ENCODE measurements at places on chromosomes 11 and 22. TPM values are rescaled to one million over a fixed set of nuclear protein-coding genes. Genes with fewer than 3 reads are reported as not detected.

- H3K27me3 ChIP-seq = no peaks in the 10 kb centered on the region
- H3K4me1 ChIP-seq = peaks cover 52% of the 10 kb centered on the region
- no peak for DNase-seq
These were observed 33.4 kb downstream of the SIK2 start for GRCh38 chr11:111635706-111636045.

GRCh38 chr11:86517557-86517956, 142.9 kb downstream of the CCDC81 start:
- H3K36me3 ChIP-seq = no peaks in the 10 kb centered on the region
- DNase-seq = no peak
- H3K4me1 ChIP-seq = no peaks in the 10 kb centered on the region
- H3K27me3 ChIP-seq = no peaks in the 10 kb centered on the region
- H3K27ac ChIP-seq = no peak overlapping the region

DNA sequence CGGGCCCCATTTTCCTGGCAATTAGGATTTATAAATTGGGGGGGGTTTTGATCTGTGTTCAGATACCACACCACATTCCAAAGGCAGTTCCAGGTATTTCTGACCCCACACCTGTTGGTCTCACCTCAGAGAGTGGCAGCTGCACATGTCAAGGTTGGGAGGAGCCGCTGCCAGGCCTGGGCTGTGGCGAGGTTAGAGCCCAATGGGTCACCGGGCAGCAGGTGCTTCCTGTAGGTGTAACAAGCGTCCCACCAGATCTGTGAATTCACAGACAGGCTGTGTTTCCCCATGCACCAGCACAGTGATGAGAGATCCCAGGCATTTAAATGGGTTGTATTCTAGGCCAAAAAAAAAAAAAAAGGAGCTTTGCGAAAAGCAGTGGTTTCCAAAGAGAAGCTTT, 58.6 kb downstream of the CABIN1 start:
- H3K4me3 ChIP-seq = no peak overlapping the region
- H3K27me3 ChIP-seq = no peaks in the 10 kb centered on the region
- no peak for DNase-seq

VPREB1 gene
- total RNA-seq = not detected

- H3K36me3 ChIP-seq = peaks cover 38% of the 10 kb centered on the region
- DNase-seq = no peak
- no peak overlapping the region for H3K27ac ChIP-seq
- H3K4me3 ChIP-seq = no peak overlapping the region
These were observed 7.0 kb downstream of the THRSP start for GRCh38 chr11:78070621-78071020.

GRCh38 chr11:123578778-123579481, 75.5 kb downstream of the SCN3B start:
- no peaks in the 10 kb centered on the region for H3K36me3 ChIP-seq
- H3K4me3 ChIP-seq = no peak overlapping the region
- peaks cover 71% of the 10 kb centered on the region for H3K27me3 ChIP-seq
- peaks cover 19% of the 10 kb centered on the region for H3K4me1 ChIP-seq
- DNase-seq = no peak

DNA sequence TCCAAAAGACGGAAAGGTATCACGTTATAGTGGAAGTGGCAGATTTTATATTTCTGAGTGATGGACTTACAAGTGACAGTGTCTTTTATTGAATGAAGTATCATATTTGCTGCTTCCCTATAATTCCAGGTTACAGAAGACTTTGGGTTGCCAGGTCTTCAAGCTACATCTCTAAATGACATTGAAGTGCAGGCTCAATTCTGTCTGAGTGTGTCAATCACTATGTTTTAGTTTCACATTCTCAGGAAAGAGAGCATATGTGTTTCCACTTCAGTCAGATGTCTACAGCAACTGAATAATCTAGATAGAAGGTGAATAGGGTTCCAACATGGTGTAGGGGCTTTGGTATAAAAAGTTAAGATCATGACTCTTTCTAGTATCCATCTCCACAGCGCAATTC, 492.7 kb upstream of the API5 start:
- H3K36me3 ChIP-seq = no peaks in the 10 kb centered on the region
- no peak overlapping the region for H3K27ac ChIP-seq
- no peak overlapping the region for H3K4me3 ChIP-seq
- no peak for DNase-seq
- H3K27me3 ChIP-seq = no peaks in the 10 kb centered on the region
- no peaks in the 10 kb centered on the region for H3K4me1 ChIP-seq

GGTLC3 gene
- not detected for total RNA-seq

PEX16 gene
- 34.5 TPM for total RNA-seq

- H3K4me3 ChIP-seq = no peak overlapping the region
- no peak overlapping the region for H3K27ac ChIP-seq
- H3K36me3 ChIP-seq = no peaks in the 10 kb centered on the region
- H3K4me1 ChIP-seq = no peaks in the 10 kb centered on the region
- no peaks in the 10 kb centered on the region for H3K27me3 ChIP-seq
These were observed 64.6 kb downstream of the GDPD4 start for GRCh38 chr11:77236901-77237300.

IGSF22 gene
- total RNA-seq = not detected

RASSF10 gene
- total RNA-seq = 8.7 TPM

- H3K27ac ChIP-seq = no peak overlapping the region
- H3K27me3 ChIP-seq = no peaks in the 10 kb centered on the region
- no peak overlapping the region for H3K4me3 ChIP-seq
These were observed 13.7 kb downstream of the NAGA start for GRCh38 chr22:42056757-42057511.

GRCh38 chr11:48129697-48130395, 86.8 kb upstream of the OR4B1 start:
- no peak overlapping the region for H3K4me3 ChIP-seq
- H3K27me3 ChIP-seq = no peaks in the 10 kb centered on the region
- no peak for DNase-seq

ZNRF3 gene
- total RNA-seq = 23.7 TPM

DNA sequence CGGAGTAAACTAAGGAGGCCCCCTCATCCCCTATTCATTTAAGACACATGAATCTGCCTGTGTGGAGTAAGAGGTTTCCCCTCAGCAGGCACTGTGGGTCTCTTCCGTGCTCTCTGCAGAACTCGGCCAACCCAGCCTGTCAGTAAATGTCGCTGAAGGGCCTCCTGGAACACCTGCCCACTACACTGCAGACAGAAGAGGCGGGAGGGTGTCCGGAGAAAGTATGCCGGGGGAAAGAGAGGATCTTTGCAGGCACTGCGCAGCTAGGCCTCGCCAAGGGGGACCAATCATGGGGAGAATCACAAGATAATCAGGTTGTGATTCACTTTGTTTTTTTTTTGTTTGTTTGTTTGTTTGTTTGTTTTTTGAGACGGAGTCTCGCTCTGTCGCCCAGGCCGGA, 110.8 kb downstream of the MORC2 start:
- no peaks in the 10 kb centered on the region for H3K4me1 ChIP-seq
- H3K27ac ChIP-seq = no peak overlapping the region
- H3K4me3 ChIP-seq = no peak overlapping the region
- DNase-seq = no peak
- H3K27me3 ChIP-seq = no peaks in the 10 kb centered on the region

DNA sequence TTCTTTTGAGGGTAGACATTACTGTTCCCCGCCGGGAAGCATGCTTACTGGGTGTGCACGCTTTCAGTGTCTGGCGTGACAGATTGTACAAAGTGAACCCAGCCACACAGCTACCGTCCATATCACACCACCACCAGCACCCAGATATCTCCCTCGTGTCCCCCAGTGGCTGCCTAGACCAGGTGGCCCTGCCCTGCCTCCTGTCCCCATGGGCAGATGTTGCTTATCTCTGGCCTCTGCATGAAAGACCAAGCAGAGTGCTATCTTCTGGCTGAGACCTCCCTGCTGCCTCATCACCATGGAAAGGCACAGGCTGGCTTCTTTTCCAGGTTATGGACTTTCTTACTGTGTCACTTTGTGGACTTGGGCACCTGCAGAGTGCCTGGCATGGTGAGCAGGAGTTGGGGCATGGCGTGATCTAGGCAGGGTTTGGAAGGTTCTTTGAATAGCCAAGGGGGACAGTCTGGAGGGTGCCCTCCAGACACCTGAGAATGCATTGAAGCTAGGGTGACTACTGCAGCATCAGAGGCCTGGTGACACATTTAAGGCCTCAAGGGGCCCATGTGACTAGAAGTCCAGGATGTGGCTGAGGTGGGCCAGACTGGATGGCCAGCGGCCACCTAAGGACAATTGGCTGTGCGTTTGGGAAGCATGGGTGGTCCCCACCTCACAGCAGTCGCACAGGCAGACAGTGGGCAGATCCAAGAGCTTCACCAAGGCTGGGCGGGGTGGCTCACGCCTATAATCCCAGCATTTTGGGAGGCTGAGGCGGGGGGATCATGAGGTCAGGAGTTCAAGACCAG, 4.7 kb downstream of the TANGO2 start:
- no peaks in the 10 kb centered on the region for H3K27me3 ChIP-seq
- no peak for DNase-seq
- H3K4me3 ChIP-seq = no peak overlapping the region
- peaks cover 33% of the 10 kb centered on the region for H3K36me3 ChIP-seq
- peaks cover 15% of the 10 kb centered on the region for H3K4me1 ChIP-seq
- H3K27ac ChIP-seq = no peak overlapping the region

- H3K27ac ChIP-seq = no peak overlapping the region
- H3K27me3 ChIP-seq = peaks cover 5% of the 10 kb centered on the region
- no peak for DNase-seq
- no peak overlapping the region for H3K4me3 ChIP-seq
These were observed 446.4 kb upstream of the CADM1 start for GRCh38 chr11:115950660-115951059.

DNA sequence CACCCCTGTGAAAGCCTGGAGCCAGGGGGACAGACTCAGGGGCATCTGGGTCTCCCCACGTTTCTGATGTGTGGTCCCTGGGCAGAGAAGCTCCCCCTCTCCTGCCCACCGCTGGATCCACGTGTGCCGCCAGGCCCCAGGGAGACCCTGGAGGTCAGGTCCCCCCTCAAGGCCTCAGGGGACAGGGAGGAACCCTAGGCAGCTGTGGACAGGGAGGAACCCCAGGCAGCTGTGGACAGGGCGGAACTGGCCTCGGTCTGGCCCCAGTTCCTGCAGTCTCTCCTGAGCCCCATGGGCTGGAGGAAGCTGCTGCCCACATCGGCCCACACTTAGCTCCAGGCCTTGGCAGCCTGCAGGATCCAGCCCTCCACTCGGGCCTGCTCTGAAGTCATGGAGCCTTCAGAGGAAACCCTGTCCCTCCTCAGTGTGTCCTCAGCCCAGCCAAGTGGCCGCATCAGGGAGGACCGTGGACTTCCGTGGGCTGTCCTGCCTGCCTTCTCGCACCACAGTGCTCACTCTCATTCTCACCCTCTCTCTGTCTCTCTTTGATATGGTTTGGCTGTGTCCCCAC, 127.7 kb downstream of the BRD1 start:
- H3K4me1 ChIP-seq = no peaks in the 10 kb centered on the region
- no peak overlapping the region for H3K4me3 ChIP-seq

GRCh38 chr11:115874843-115875242, 370.6 kb upstream of the CADM1 start:
- H3K36me3 ChIP-seq = no peaks in the 10 kb centered on the region
- no peaks in the 10 kb centered on the region for H3K27me3 ChIP-seq
- H3K27ac ChIP-seq = no peak overlapping the region
- DNase-seq = no peak
- no peak overlapping the region for H3K4me3 ChIP-seq

DNA sequence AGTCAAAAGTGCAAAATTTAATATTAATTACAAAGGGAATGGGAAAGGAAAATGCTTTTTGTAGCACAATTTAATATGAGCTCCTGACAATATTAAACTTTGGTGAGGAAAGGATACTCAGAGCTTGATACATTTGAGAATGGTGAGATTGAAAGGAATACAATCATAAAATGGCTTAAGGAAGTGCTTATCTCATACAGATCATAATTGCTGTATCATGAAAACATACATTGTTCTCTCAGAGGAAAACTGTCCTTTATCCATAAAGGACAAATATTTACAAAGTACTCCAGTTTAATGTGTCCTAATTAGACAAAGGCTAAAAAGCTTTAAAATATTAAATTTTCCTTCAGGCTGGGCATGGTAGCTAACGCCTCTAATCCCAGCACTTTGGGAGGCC, 260.4 kb downstream of the TMEM135 start:
- H3K4me1 ChIP-seq = no peaks in the 10 kb centered on the region
- no peak for DNase-seq
- no peaks in the 10 kb centered on the region for H3K36me3 ChIP-seq

DNA sequence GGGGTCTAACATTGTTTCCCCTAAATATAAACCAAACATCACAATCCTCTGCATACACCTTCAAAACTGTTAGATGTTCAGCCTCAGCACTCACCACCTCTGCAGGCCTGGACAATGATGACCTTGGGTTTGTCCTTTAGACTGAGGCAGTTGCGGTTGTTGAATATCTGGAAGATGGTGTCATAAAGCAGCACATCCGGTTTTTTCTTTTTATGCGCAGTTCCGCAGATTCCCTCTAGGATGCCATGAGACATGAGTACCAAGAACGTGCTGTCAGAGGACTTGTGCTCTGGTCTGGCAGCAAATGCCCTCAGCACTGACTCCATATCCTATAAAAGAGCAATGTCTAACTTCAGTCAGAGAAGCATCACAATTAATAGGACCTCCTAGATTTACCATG, 22.8 kb downstream of the CASP5 start:
- no peaks in the 10 kb centered on the region for H3K27me3 ChIP-seq
- H3K4me1 ChIP-seq = peaks cover 23% of the 10 kb centered on the region
- no peak overlapping the region for H3K4me3 ChIP-seq
- peak; percentile 23 for DNase-seq

GRCh38 chr11:696955-697491, 1.4 kb downstream of the TMEM80 start:
- H3K27ac ChIP-seq = peak overlapping the region; percentile 33
- H3K27me3 ChIP-seq = no peaks in the 10 kb centered on the region
- no peak for DNase-seq
- peaks cover 65% of the 10 kb centered on the region for H3K36me3 ChIP-seq

SEC14L6 gene
- 0.47 TPM for total RNA-seq

GRCh38 chr11:71086687-71087258, 165.6 kb downstream of the SHANK2 start:
- H3K27ac ChIP-seq = no peak overlapping the region
- H3K36me3 ChIP-seq = peaks cover 16% of the 10 kb centered on the region

- H3K27ac ChIP-seq = no peak overlapping the region
- H3K36me3 ChIP-seq = no peaks in the 10 kb centered on the region
- no peak for DNase-seq
- peaks cover 20% of the 10 kb centered on the region for H3K4me1 ChIP-seq
These were observed 14.3 kb downstream of the TP53AIP1 start for GRCh38 chr11:128928400-128928799.

- no peaks in the 10 kb centered on the region for H3K36me3 ChIP-seq
- H3K4me3 ChIP-seq = no peak overlapping the region
- no peak overlapping the region for H3K27ac ChIP-seq
- no peak for DNase-seq
These were observed 185.6 kb upstream of the TENM4 start for GRCh38 chr11:79626135-79627075.

GRCh38 chr11:66976028-66976467, 944 bp downstream of the C11orf86 start:
- DNase-seq = peak; percentile 58
- no peak overlapping the region for H3K4me3 ChIP-seq
- no peaks in the 10 kb centered on the region for H3K36me3 ChIP-seq
- no peaks in the 10 kb centered on the region for H3K27me3 ChIP-seq
- H3K27ac ChIP-seq = no peak overlapping the region
